ENCODE measurements at places on chromosomes 5 and 9.

DNA sequence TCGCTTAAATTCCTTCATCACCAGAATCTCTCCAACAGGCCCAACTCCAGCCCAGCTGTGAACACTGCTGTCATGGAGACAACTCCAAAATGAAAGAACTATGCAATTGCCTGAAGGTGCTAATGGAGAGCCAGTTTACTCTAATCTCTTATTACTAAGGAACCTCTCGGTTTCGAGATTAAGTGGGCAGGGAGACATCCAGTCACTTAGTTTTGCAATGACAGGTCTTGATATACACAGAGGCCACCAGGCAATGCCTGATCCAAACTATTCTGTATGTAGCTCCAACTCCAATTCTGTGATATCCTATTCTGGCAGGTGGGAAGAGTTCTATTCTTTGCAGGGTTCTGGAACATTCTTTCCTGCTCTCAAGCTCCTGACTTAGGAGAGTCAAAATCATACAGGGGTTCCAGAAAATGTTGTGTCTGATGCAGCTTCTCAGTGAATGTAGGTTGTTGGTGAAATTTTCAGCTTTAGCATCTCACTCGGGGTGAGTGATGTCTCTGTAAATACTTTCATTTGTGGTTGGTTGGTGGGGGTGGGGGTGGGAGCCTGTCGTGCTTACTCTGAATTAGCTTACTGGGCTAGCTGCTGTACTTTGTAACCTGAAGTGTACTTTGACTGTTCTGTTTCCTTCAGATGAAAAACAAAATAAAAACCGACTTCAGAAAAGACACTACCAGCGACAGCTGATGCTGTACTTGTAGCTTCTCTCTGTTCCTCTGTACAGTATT is 170.9 kb downstream of the PALM2AKAP2 start:
- DNase-seq, result no peak

DNA sequence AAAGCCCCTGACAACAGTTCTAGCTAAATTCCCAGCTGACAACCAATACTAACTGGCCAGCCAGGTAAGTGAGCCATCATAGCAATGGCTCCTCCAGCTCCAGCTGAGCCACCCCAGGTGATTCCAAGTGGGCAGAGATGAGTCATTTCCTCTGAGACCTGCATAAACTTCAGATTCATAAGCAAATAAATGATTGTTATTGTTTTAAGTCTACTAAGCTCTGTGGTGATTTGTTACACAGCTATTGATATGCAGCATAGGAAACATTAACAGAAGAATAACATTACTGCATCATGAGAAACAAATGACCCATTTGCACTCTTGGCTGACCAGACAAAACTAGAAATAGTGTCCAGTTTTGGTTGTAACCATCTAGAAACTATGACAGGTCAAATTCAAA is 60.3 kb downstream of the TTC39B start:
- DNase-seq, result no peak

- DNase-seq, result no peak
These were observed 43.3 kb downstream of the NCS1 start for GRCh38 chr9:130215341-130216119.

DNA sequence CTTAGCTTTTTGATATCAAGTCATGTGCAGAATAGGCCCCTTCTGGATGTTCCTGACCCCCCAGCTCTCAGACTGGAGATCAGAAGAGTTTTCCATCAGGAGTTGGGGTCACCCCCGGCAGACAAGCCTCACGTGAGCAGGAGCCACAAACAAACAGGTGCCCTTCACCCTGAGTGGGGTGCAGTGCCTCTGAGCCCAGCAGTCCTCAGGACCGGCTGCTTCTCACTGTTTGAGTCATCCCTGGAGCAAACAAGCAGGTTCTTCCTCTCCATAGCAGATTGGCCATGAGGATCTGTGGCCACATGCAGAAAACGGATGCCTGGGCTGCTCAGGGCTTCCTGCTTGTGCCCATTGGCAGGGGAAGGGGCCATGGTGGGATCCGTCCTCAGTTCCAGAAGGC is 47.0 kb downstream of the LRSAM1 start:
- DNase-seq, result no peak

DNA sequence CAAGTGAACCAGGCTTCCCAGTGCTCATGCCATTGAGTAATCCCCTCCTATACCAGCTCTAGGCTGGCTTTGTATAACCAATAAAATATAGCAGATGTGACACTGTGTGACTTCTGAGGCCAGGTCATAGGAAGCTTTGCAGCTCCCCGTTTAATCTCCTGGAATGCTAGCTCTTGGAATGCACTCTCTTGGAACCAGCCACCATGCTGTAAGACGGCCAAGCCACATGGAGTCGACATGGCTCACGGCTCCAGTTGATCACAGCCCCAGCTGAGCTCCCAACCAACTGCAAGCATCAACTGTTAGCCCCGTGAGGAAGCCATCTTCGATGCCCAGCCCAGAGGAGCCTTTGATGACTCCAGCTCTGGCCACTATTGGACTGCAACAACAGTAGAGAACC is 74.5 kb downstream of the SH3TC2 start:
- DNase-seq, result no peak

GRCh38 chr9:131640438-131641137 is 95.3 kb downstream of the PRRT1B start:
- DNase-seq, result no peak

DNA sequence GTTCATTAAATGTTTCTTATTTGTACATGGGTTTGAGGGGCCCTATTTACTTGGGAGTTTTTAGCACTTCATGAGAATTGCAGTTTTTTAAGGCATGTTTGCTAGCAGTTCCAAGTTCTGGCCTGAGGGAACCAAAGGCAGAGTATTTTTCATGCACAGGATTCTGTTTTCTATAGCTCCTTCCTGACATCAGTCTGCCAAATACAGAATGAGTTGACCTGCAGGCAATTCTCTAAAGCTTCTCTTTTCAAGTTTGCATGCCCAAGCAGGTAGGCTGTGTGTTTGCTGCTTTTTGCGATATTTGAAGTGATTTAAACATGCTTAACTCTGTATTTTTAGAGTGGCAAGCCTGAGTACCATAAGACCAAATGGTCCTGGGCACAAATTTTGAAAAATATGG is 75.8 kb downstream of the AOPEP start:
- no peak for DNase-seq
